ENCODE measurements at places on chromosomes 5 and 9.

DNA sequence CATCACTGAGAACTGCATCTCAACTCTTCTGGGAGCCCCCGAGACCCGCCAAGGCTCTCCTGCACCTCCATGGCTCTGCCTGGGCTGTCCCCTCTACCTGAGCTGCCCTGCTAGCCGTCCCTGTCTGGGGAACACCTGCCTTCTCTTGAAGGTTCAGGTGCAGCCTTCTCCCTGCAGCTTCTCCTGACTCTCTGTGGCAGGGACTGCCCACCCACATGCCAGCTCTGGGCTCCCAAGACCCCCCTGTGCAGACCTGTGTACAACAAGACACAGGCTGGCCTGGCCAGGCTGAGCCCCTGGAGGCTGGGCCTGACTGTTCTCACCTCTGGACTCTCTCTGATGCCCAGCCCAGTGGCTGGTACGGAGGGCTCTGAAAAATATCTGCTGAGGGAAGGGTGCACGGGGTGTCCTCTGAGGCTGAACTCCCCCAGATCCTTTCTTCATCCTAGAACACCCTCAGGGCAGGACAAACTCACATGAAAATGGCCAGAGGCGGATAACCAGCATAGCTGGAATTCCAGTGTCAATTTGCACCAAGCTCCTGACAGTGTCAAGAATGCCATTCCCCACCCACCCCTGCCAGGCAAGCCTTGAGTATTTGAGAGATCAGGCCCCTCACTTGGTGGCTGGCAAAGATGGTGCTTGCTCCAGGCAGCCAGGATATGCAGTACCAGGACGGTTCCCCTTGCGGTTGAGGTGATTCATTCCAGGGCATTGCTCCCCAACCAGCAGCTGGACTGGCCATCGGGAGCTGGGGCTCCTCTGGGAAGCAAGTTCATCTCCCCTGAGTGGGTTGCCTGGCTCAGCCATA, 40.9 kb upstream of the SLC25A51 start:
- no peak for DNase-seq

GRCh38 chr9:95127249-95128176, 190.0 kb downstream of the FANCC start:
- DNase-seq = peak; percentile 58

DNA sequence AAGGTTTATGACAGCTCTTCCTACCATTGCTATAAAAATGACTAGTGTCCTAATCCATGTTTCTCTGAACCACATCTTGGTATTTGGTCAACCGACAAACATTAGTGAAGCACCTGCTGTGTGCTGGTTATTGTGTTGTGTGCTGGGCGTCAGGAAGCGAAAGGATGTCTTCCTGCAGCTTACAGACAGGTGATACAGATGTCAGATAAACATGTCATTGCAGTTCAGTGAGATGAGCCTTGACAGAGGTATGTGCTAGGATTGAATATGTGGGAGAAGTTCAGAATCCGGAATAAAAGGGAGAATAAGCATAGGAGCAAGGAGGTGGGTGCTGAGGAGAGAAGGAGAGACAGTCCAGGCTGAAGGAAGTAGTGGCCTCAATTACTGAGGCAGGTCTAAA, 20.3 kb upstream of the CTNNA1 start:
- DNase-seq = no peak

DNA sequence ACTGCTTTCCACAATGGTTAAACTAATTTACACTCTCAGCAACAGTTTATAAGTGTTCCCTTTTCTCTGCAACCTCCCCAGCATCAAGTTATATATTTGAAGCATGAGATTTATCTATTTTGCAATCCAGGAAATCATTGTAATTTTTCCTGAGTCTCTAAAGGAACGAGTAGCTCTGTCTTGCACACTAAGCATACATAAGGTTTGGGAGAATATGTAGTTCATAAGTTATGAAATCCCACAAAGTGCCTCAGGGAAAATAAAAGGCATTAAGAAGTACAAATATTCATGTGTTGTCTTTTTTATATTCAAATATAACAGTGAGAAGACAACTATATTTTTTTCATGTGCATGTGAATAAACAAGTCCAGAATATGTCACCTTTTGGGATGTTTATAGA, 377.1 kb upstream of the RORB start:
- DNase-seq = no peak

DNA sequence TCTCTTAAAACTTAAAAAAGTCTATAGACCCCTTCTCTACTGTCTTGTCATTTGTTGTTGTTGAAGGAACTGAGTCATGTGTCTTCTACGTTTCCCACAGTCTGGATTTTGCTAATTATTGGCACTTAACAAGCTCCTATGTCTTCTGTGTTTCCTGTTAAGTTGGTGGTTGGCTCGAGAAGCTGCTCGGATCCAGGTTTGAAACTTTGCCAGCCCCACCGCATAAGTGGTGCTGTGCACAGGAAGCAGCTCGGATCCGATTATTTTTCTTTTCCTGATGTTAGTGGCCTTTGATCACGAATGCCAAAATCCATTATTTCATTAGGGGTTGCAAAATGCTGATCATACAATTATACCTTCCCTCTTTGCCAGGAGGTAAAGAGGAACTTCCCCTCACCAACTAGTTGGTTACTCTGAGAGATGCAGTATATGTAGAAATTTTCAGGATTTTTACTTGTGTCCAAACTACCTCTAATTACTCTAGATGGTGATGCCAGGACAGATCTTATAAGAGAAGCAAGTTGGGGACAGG, 186.5 kb downstream of the NSG2 start:
- no peak for DNase-seq

GRCh38 chr5:73135429-73136054, 15.2 kb downstream of the TMEM171 start:
- DNase-seq = no peak

- DNase-seq = no peak
Observed at GRCh38 chr5:78718824-78719223, 70.3 kb upstream of the LHFPL2 start.

- DNase-seq = no peak
Observed at GRCh38 chr5:98934546-98934945, 5.7 kb upstream of the CHD1 start.

DNA sequence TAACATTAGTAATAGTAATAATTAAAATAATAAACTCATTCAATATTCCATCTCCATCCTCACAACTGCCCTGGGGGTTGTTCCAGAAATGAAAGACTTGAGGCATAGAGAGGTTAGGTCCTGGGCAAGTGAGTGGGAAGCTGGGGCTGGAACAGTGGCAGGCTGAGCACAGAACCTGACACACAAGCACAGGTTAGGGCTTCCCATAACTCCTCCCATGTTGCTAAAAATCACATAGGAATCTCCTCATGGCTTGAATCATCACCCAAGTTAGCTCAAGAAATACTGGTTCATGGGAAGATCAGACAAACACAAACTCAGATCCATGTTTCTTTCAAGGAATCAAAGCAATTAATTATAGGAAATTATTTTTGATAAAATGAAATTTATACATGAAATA, 487.7 kb downstream of the SEMA5A start:
- DNase-seq = no peak

DNA sequence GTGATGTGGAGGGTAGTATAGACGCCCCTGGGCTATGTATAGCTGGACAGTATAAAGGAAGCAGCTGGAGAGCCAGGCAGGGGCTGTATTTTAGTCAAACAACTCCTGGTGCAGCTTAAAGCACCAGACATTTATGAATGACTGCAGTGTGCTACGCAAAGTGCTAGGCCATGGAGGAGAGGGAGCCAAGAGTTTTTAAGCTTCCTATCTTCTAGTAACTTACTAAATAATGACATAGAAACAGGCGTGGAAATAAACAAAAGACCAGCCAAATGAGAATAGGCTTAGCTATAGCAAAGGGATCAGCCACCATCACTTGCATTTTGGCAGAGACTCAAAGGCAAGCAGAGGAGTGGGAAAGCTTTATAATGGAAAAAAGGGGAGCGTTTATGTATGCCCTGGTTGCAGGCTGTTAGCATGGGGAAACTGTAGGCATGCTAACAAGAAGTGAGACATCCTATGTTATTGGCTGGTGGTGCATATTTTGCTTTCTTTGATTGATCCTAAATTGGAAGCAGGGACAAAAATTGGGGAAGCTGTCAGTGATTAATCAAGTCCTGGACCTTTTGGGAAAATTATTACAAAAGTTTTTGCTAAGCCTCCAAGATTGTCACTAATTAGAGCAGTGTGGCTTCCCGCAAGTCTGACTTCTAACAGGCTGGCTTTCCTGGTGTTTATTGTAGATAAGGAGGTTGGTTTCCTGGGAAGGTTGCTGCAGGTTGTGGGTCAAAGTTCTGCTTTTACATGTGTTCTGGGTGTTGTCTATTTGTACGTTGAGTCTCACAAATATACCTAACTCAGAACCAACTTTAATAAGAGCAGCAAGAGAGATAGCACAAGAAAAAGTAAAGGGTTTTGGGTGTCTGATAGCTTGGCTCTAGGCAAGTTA, 46.6 kb downstream of the RAB3C start:
- no peak for DNase-seq

DNA sequence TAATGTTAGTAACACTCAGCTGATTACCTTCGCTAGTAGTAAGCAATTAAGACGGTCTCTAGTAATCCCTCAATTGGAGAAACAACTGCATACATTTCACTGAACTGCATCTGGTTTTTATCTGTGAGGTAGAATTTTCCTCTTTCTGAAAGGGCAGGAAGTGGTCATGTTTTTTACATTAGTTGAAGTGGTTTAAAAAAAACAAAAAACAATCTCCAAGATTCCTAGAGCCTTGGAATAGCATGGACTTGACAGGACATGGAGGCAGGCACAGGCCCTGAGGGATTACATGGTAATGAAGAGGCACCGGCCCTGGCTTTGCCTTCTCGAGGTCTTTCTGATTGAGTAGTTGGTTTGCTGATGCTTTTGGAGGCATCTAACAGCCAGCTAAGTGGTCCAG, 25.8 kb downstream of the THBS4 start:
- DNase-seq = no peak

DNA sequence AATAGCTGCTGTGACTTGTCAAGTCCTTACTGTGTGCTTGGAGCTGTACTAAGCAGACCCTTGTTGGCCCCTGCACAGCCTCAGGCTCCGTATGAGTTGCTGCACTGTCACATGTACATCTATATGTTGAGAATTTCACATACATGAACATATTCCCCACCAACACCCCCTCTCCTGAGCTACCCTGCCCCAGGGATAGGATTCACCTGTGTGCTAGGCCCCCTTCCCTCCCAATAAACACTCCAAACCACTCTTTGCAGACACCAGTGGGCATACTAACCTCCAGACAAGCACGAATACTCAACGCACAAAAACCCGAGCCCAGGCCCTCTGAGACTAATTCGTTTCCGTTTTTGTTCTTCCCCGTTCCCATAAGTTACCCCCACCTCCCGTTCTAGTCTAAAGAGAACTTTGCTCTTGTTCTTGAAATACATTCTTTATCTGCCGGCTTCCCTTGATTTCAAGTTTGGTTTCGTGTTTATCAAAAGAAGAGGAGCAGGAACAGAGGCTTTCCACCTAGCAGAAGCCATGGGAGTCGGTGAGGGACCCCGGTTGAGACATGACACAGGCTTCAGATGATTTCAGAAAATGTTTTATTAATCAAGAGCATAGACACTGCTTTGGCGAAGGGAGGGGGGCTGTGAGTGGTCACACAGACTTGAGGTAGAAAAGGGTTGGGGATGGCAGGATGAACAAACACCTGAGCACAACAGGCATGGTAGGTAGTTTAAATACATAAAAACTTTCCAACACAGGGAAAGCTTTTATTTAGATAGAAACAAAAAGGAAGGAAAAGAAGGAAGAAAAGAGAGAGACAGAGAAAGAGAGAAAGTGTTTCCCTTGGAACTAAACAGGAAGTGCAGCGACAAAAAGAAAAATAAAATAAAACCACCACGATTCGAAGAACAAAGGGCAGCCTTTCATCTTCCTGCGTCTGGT, 3.4 kb downstream of the HAND1 start:
- DNase-seq = no peak
